Foreskin fibroblast (primary cell): ENCODE measurements at places on chromosomes 1 and 21.

DNA sequence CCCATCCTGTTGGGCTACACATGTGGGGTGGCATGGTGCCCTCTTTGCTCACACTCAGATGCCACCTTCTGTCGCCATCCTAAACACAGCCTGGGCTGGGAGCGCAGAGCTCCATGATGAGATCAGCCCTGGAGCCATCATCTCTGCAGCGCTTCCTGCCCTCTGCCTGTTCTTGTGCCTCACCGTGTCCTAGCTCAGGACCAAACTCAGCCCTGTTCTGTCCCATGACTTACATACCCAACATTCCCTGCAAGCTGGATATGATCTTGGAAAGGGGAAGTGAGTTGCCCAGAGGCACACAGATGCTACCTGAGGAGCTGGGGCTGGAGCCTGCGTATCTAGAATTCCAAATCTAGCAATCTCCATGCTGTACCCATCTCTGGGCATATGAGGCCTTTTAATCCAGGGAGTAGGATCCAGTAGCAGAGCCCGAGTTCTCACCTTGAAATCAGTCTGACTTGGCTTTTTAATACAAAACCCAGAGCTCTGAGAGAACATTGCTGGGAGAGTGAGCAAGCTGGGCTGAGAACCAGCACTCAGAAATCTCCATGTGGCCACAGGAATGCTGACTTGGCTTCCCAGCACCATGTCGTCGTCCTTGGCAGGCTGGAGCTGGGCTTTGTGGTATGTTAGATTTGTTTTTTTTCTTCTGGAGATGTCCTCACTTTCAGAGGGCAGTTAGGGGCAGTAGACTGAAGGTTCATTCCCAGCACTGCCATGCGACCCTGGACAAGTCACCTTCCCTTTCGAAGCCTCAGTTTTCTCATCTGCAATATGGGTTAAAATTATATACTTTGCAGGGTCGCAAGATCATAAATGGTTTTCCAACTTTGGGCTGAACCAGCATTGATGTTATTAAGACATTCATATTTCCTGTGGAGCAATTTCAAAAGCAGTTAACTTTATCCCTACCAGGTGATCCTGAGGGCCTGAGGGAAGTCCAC lies 2.6 kb downstream of the ALPL start:
- DNase-seq: peak; percentile 94

- DNase-seq: no peak
These were observed 361.6 kb upstream of the RUNX1 start for GRCh38 chr21:35410656-35411055.

- no peak for DNase-seq
These were observed 6.2 kb downstream of the ZBTB40 start for GRCh38 chr1:22457836-22458235.

GRCh38 chr1:176837708-176838107 lies 326.8 kb downstream of the ASTN1 start:
- no peak for DNase-seq

DNA sequence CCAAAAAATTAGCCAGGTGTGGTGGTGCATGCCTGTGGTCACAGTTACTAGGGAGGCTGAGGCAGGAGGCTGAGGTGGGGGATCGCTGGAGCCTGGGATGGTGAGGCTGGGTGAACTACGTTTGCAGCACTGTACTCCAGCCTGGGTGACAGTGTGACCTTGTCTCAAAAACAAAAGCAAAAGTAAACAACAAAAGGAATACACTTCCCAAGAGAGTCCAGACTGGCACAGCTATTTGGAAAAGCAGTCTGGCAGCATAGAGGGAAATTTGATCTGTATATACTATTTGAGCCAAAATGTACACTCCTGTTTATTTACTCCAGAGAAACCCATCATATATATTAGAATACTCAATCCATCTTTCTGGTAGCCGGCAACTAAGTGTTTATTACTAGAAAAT lies 107.0 kb upstream of the HMCN1 start:
- DNase-seq: no peak

DNA sequence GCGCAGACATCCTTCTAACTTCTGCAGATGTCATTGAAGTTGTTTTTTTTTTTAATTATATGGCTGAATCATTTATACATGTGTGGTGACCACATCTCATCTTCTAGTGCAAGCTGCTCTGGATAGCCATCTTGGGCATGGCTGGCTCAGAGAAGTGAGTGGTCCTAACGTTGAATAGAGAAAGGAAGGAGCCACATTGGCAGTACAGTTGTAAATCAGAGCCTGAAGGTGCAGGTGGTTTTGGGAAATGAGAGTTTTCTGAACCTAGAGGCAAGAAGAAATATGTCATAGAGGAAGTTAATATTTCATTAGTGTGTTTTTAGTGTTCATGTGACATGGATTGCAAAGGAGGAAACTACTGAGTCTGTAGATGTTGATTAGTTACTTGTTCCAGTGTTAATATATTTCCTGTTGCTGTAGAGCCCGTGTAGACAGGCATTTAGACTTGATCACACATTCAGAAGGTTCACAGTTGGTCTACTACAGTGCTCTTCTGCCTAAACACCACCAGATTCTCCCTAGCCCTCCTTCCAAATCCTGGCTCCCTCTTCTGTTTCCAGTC lies 163.7 kb downstream of the ROR1 start:
- no peak for DNase-seq

DNA sequence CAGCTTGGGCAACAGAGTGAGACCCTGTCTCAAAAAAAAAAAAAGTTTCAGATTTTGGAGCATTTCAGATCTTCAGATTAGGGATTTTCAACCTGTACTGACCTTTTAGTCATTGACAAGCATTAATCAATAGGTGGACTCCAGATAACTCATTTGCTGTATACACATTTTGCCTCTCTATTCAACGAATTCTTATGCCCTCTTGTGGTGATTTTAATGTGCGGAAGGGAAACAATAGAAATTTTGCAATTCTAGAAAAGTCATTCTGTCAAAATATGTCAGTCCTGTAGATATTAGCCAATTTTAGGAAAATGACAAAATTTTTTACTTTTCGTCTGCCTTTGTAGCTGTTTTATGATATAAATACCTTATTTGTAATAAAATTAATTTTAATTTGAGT lies 11.6 kb upstream of the OR2G2 start:
- DNase-seq: no peak

- DNase-seq: no peak
These were observed 264.6 kb upstream of the B3GALT2 start for GRCh38 chr1:193451001-193451400.

GRCh38 chr1:169052727-169053126 lies 53.8 kb upstream of the ATP1B1 start:
- DNase-seq: no peak

DNA sequence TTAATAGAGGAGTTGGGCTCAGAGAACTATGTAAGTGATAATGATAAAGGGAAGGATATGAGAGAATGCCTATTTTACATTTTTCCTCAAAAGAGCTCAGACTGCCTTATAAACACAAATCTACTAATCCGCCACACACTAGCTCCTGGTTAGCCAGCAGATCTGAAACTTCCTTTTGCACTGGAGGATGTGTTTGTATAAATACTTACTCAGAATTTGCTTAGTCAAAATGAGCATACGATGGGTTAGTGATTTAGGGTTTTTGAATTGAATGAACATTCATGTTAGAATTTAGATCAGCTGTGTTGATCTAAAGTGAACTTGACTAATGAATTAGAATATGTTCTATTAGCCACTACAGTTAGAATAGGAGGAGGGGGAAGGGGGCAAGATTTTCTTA lies 9.1 kb upstream of the IER5 start:
- peak; percentile 23 for DNase-seq

DNA sequence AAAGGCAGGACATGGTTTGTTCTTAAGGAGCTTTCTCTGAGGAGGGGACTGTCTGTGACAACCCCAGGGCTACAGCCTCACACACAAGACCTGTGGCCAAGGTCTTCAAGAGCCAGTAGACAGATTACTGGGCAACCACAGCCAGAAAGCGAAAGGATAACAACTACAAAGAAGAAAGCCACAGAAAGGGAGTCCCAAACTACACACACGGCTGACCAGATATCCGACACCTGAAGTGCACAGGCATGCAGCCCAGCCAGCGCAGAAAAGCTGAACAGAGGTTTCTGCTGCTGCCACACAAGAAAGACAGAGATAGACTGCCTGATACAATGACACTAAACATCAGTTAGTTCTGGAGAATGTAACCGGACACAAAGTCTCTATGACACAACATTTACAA lies 21.4 kb upstream of the NADK start:
- DNase-seq: no peak

GRCh38 chr1:108715932-108716331 lies 3.2 kb downstream of the FNDC7 start:
- DNase-seq: no peak

DNA sequence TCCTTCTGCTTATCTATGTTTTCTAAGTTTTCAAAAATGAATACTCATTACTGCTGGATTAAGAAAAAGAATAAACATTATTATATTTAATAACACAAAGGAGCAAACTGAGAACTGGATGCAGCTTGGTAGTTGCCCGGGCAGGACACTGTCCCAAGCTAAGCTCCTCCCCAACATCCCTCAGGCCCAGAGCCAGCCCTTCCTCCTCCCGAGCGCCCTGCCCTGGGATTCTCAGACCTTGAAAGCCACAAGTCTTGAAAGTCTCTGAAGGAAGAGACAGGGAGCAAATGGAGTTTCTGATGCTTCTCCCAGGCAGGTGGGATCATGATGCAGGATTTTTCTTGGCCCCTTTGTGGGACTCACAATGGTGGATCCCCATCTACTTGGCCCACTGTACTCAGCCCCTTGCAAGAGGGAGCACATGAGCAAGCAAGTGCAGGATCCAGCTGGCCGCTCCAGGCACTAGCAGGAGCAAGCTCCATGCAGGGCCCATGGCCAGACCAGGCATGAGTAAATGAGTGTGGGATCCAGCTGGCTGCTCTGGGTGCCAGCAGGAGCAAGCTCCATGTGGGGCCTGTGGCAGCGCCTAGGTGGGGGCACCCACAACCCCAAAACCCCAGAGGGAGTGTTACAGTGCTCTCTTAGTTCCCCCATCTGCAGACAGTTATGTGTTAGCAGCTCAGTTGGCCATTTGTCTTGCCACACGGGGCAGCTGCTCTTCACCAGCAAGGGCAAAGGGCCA lies 32.1 kb upstream of the RAB4A start:
- peak; percentile 33 for DNase-seq

DNA sequence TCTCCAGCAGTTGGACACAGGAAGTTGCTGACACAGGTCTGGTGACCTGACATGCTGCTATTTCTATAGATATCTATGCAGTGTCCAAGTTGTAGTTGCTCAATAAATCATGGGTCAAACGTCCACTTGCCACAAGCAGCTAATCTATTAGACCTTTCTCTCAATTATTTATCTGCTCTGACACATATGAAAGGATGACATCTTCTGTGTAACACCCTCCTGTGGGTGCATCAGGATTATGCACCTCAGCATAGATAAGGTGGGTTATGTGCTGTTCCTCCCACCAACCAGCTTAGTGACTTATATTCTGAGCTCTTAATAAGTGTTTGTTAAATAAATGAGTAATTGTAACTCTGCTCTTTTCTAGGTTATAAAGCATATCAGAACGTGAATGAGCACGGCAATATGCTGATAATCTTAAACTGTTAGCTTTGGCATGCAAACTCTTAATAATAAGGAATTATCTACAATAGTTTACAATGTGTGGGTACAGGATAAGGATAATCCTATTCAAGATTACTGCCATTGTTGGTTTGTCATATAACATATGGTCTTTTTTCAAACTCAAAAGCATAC lies 90.7 kb upstream of the GCLM start:
- DNase-seq: no peak

DNA sequence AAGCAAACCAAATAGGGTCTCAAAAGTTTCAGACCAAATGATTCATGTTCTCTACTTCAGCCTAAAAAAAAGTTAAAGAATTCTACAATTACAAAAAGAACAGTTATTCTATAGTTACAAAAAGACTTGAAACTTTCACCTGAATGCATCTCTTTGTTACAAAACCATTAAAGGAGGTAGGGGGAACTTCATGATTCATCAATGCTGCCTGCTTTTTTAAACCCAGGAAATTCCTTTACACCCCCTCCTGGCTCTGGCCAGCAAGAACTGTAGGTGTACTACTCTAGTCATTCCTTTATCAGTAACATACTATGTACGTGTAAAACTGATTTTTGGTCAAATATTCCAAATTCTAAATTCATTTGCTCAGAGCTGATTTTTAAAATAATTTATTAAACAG lies 5.0 kb downstream of the FAF1 start:
- DNase-seq: no peak

DNA sequence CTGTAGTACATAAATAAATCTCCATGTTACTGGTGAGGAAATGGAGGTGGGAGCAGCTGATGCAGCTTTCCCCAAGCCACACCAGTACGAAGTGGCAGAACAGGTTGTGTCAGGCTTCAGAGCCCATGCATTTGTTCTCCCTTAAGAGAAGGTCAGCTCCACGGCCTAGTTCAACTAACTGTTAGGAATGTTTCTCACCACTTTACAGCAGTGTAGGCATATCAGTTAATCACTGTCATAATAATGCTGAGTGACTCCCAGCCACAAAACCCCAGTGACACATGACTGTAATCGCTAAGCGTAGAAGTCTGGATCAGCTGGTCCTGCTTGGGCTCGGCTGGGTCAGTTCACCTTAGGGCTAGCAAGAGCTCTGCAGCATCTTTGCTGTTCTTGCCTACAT lies 90.4 kb downstream of the VPS26C start:
- no peak for DNase-seq

DNA sequence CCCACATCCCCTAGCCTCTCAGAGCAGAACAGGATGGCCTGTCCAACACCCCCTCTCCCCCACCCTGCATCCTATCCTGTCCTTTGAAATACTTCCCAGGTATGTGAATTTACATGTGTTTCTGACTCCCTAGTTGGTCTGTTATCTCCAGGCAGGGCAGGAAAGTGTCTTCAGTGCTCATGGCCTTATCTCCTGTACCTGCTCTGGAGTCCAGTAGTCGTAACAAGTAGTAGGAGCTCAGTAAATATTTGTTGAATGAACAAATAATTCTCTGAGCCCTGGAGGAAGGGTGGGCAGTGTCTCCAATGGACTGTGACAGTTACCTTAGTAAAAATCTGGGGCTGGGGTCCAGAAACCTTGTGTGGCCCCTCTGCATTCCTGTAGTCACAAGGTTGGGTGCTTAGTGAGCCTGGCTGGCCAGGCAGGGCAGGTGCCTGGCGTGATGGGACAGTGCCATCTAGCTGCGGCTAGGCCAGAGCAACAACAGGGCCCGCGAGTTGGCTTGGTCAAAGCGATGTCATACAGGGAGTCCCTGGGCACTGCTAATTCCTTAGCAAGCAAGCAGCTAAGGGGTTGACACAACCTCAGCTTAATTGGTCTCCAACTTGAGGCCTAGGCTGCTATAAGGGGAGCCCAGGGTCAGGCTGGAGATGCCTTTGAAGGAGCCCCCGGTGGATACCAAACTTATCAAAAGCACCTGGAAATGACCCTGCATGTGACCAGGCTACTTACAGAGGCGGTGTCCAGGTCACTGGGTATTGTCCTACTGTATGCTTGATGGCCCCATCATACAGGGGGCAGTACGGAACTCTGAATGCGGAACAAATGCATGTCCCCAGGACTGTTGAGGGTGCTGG lies 89.0 kb upstream of the PPM1J start:
- DNase-seq: peak; percentile 71

GRCh38 chr21:18812308-18812707 lies 408.7 kb upstream of the TMPRSS15 start:
- no peak for DNase-seq
